ENCODE measurements at places on chromosomes 4 and X.

- DNase-seq = peak; percentile 24
Measured at GRCh38 chr4:113682730-113683537, 78.6 kb downstream of the CAMK2D start.

DNA sequence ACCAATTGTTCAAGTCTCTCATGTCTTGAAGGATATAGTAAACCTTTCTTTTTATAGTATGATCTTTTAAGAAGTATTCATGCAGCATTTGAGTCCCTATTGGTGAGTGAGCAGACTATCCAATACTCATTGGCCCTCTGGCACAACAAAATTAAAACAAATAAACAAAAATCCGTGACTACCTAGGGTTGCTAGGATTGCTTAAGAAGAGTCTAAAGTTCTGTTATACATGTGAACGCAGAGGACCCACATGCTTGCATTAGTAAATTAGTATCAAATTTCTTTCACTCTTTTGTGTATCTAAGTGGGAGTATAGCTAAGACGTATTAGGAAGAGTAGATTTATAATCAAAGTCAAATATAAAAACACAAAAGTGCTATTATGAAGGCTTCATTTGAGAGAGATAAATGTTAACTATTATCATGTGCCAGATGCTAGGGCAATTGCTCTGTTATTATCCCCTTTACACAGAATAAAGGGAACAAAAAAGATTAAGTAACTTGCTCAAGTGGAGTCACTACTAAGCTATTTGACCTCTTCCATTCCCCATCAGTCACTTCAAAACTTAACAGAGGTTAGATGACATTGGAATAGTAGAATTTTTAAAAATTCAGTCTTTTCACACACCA, 29.2 kb upstream of the LARP1B start:
- no peak for DNase-seq

DNA sequence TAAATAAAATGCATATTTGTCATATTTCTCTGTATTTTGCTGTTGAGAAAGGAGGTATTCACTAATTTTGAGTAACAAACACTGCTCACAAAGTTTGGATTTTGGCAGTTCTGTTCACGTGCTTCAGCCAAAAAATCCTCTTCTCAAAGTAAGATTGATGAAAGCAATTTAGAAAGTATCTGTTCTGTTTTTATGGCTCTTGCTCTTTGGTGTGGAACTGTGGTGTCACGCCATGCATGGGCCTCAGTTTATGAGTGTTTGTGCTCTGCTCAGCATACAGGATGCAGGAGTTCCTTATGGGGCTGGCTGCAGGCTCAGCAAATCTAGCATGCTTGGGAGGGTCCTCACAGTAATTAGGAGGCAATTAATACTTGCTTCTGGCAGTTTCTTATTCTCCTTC, 3.3 kb downstream of the HTT start:
- no peak for DNase-seq

GRCh38 chrX:70336767-70337166, 46.9 kb downstream of the KIF4A start:
- no peak for DNase-seq
